NCI-H524 treated with DMSO at 0.1 percent for 48 hours (cell line): ENCODE measurements at places on chromosomes 16 and 17.

DNA sequence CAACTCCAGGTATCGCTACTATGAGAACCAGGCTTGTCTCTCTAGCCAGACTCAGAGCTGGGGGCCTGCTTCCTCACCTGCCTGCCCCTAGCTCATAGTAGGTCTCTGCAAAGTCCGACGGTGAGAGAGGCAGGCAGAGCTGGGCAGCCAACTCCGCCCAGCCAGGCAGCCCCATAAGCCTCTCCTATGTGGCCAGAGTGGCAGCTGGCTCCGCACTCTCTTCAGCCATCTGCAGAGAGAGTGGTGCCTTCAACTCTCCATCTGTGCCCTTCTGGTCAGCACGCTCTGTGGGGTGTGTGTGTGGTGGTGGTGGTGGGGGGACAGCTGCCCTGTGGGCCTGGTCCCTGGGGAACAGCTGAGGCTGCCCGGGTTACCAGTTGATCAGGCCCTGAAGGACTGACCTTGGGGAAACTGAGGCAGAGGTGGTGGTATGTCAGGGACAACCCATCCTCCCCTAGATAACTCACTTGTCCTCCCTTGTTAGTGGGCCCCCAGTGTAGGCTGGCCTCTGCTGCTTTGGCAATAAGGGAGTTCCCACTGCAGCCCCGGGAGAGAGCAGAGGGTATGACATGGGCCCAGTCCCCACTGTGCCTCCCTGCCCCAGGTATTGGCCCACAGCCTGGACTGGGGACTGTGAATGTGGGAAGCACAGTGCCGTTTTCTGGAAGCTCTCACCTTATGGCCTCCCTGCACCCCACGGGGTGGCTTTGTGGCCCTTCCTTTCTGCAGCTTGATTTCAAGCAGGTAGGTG lies 1.8 kb upstream of the ADGRG1 start:
- DNase-seq = no peak

- DNase-seq = no peak
Measured at GRCh38 chr17:12230481-12231354, 210.0 kb downstream of the MAP2K4 start.

DNA sequence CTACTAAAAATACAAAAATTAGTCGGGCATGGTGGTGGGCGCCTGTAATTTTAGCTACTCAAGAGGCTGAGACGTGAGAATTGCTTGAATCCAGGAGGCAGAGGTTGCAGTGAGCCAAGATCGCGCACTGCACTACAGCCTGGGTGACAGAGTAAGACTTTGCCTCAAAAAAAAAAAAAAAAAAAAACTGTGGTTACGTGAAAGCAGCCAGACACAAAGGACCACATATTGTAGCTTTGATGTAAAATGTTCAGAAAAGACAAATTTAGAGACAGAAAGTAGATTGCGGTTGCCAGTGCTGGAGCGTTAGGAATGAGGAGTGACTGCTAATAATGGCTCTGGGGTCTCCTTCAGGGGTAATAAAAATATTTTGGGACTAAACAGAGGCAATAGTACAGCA lies 4.0 kb upstream of the MEAK7 start:
- DNase-seq = no peak

GRCh38 chr17:50198026-50198669 lies 3.3 kb downstream of the COL1A1 start:
- peak; percentile 43 for DNase-seq

DNA sequence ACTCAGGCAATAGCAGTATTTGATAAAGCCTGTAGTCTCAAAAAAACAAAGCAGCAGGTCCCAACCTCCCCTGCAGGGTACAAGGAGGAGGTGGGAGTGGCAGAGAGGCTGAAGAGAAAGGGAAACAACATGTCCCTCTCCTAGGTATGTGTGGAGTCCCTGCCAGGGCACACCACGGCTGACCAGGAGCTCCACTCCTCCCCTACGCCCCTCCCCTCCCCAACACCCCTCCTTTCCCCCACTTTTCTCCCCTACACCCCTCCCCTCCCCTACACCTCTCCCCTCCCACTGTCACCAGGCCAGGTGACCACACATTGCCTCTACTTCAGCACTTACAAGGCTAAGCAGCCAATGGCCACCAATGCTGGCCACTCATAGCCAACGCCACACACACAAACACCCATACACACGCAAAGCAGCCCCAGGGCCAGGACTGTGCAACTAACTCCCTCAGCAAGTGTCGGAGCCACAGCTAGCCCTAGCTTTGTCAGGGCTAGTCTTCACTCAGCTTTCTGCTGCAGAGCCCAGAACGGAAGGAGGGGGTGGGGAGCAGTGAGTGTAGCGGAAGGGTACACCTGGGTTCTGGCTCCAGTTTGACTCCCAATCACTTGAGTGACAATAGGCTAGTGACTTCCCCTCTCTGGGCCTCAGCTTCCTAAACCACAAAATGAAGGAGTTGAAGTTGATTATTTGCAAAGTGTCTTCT lies 8.2 kb downstream of the CAVIN1 start:
- no peak for DNase-seq

DNA sequence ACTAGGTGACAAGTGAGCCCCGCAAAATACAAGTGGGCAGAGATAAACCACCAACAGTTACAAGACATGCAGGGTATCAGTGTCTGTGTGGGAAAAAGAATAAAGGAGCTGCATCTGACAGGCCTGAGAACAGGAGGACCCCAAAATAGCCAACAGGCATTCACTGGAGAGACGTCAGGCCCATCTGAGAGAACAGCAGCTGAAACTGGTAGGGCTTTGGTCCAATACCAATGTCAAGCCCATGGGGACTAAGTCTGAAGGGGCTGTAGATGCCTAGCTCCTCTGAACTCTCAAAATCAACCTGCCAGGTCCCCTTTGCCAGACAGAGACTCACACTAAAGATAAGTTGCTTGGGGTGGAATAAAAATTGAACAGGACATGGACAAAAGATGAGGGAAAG lies 30.5 kb upstream of the TANC2 start:
- DNase-seq = no peak

DNA sequence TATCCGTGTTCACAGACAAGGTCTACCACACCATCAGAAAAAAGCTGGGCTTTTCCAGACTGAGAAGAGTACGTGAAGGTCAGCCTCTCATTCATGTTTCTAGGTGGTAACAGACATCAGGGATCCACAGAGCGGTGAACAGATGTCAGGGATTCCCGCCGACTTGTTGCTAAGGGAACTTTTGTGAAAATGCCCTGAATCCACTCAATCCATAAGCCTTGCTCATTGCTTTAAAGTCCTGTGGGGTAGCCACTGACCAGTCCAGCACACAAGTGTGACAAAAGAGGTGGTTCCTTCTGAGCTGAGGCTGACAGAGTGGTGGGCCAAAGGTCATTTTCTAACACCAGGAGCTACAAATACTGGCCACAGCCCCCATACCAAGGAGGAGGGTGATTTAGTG lies 5.9 kb downstream of the GAS7 start:
- DNase-seq = no peak

- no peak for DNase-seq
Measured at GRCh38 chr17:58312021-58312630, 16.5 kb downstream of the TSPOAP1 start.

DNA sequence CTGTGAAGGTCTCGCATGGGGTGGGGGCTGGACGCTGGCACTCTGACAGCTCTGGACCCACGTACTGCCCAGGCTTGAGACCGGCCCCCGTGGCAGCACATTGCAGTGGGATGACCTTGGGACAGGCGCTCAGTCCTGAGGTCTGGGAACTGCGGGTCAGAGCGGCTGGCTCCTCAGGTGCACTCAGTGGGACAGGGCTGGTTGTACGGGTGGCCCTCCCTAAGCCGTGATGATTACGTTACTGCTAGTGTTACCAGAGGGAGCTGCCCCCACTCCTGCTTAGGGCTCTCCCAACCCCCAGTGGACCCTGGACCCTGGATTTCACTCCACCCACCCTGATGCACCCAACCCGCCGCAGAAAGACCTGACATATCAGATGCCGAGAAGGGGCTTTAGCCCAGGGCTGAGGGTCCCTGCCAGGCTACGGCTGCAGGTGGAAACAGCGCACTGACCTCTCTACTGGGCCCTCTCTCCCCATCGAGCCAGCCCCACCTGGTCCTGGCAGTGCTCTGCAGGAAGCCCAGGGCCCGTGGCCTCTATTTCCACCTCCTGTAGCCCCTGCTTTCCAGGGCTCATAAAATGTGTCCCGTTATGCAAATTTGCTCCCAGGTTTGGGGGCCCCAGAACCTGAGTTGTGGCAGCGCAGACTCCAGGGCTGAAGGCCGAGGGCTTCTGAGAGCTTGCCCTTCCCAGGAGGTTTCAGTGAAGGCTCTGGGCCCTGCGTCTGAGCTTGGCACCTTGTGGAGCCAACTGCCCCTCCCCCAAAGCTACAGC lies 77.2 kb downstream of the RTN4RL1 start:
- no peak for DNase-seq

GRCh38 chr16:86252596-86252995 lies 257.7 kb upstream of the FOXF1 start:
- no peak for DNase-seq

DNA sequence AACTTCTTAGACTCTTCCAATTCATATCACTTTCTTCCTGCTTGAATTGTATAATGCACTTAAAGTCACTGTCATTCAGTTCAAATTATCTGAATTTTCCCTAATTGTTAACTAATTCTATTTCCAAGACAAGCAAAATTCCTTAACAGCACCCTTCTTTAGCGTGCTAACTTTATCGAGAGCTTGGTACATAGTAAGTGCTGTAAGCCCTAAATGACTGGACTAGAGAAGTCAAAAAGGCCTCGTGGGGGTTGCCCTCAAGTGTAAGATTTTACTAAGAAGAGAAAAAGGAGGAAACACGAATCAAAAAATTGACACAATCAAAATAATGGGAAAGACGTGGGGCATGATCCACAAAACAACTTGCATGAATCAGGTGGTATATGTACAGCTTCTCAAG lies 11.3 kb downstream of the KANSL1 start:
- DNase-seq = no peak

GRCh38 chr16:88170528-88170991 lies 212.2 kb upstream of the ZNF469 start:
- no peak for DNase-seq

DNA sequence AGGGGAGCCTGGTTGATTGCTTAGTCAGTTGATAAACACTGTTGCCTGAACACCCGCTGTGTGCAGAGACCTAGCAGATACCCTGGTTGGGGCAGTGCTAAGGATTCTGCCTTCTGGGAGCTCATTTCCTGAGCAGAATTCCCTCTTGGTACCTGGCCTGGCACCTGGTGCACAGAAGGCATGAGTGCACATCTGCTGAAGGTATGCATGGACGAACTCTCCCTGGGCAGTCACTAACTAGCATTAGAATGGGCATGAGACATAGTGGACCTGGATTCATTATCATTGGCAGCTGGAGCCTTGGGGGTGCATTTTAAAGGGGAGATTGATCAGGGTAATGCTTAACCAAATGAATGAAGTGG lies 13.1 kb downstream of the ADCY7 start:
- DNase-seq = no peak

- DNase-seq = no peak
Measured at GRCh38 chr17:79870540-79870939, 31.3 kb upstream of the CBX4 start.

DNA sequence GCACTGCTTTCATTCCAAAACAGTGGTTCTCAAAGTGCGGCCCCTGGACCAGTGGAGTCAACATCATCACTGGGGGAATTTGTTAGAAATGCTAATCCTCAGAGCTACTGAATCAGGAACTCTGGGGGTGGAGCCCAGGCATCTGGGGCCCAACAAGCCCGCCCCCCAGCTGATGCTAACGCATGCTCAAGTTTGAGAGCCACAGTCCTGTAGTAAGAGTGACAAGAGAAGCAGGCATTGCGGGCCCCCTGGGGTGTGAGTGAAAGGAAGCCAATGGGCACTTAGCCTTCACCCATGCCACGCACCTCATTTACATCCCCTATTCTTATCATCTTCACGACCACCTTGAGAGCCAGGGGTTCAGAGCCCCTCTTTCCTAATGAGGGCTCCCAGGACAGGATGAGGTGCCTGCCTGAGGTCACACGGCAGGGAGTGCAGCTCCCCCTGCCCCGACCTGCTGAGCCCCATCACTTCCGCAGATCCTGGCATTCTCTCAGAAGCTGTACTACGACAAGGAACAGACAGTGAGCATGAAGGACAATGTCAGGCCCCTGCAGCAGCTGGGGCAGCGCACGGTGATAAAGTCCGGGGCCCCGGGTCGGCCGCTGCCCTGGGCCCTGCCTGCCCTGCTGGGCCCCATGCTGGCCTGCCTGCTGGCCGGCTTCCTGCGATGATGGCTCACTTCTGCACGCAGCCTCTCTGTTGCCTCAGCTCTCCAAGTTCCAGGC lies 9.1 kb downstream of the CA4 start:
- DNase-seq = no peak

GRCh38 chr16:1033128-1033679 lies 39.3 kb upstream of the SSTR5 start:
- no peak for DNase-seq

DNA sequence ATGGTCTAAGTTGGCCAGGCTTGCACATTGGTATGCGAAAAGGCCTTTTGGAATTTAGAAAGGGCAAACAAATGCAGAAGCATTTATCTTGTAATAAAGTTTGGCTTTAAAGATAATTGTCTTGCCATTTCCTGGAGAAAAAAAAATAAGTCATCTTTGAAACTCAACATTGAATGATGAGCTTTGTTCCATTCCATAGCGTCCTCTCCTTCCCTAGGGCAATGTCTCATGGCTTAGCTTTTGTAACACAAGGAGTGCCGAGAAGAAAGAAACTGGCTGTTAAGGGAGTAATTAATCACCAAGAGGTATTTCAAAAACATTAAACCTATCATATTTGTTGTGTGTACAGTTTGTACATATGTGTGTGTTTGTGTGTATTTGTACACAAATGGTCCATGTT lies 372.3 kb downstream of the NPIPA8 start:
- DNase-seq = no peak

GRCh38 chr16:4520913-4521312 lies 17.7 kb downstream of the CDIP1 start:
- no peak for DNase-seq

DNA sequence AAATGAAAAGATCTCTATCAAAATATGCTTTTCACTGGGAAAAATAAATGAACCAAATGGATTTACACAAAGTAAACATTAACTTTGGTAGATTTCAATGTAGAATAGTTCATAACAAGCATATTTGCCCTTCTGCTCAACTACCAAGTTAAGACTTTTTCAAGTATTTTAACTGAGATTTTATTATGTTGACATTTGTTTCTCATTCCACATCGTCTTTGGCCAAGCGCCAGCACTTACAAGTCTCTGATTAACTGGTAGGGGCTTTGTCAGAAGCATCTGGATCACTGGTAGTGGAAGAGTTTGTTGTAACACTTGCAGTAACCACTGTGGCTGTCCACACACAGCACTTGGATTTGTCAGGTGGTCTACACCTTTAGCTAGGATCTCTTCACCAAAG lies 22.9 kb downstream of the SLFN12L start:
- no peak for DNase-seq
